Aorta (tissue), 5 donors: ENCODE measurements at places on chromosomes 2 and 18. TPM values are rescaled to one million over a fixed set of nuclear protein-coding genes. Genes with fewer than 3 reads are reported as not detected.

- no peaks in the 10 kb centered on the region for H3K27me3 ChIP-seq
- H3K4me3 ChIP-seq, result no peak overlapping the region
- H3K27ac ChIP-seq, result no peak overlapping the region
- no peak for DNase-seq
These were observed 233.8 kb upstream of the NOL4 start for GRCh38 chr18:34458410-34458977.

GRCh38 chr18:32200766-32201165 lies 10.9 kb downstream of the MEP1B start:
- DNase-seq, result no peak
- no peaks in the 10 kb centered on the region for H3K27me3 ChIP-seq
- H3K36me3 ChIP-seq, result no peaks in the 10 kb centered on the region

CIB4 gene
- total RNA-seq, result not detected

CXCR2 gene
- 4.9 TPM for total RNA-seq

- no peaks in the 10 kb centered on the region for H3K36me3 ChIP-seq
- DNase-seq, result no peak
- no peak overlapping the region for H3K27ac ChIP-seq
- no peaks in the 10 kb centered on the region for H3K27me3 ChIP-seq
- no peak overlapping the region for H3K4me3 ChIP-seq
These were observed 476.0 kb downstream of the EIPR1 start for GRCh38 chr2:2901384-2902345.

MC4R gene
- total RNA-seq, result not detected

GRCh38 chr18:34631093-34631966 lies 78.8 kb upstream of the DTNA start:
- no peaks in the 10 kb centered on the region for H3K27me3 ChIP-seq
- peaks cover 2% of the 10 kb centered on the region for H3K36me3 ChIP-seq
- no peak overlapping the region for H3K27ac ChIP-seq
- DNase-seq, result no peak
